ENCODE measurements at places on chromosomes 6 and 20. TPM values are rescaled to one million over a fixed set of nuclear protein-coding genes. Genes with fewer than 3 reads are reported as not detected.

B3GAT2 gene
- not detected for total RNA-seq

GRCh38 chr20:23362392-23363256 is 642 bp downstream of the GZF1 start:
- peaks cover 41% of the 10 kb centered on the region for H3K4me1 ChIP-seq
- H3K27ac ChIP-seq, result peak overlapping the region; percentile 95
- no peak for DNase-seq
- H3K36me3 ChIP-seq, result peaks cover 8% of the 10 kb centered on the region
- H3K27me3 ChIP-seq, result no peaks in the 10 kb centered on the region
- peak overlapping the region; percentile 94 for H3K4me3 ChIP-seq

- H3K27ac ChIP-seq, result no peak overlapping the region
- DNase-seq, result no peak
- H3K4me1 ChIP-seq, result peaks cover 3% of the 10 kb centered on the region
- H3K36me3 ChIP-seq, result peaks cover 2% of the 10 kb centered on the region
- no peaks in the 10 kb centered on the region for H3K27me3 ChIP-seq
These were observed 71.6 kb downstream of the SH3BGRL2 start for GRCh38 chr6:79702691-79703090.

HLA-DOB gene
- 6.6 TPM for total RNA-seq

TGM3 gene
- total RNA-seq, result not detected

- H3K27me3 ChIP-seq, result peaks cover 31% of the 10 kb centered on the region
- no peak overlapping the region for H3K4me3 ChIP-seq
- no peak for DNase-seq
- H3K4me1 ChIP-seq, result peaks cover 5% of the 10 kb centered on the region
- no peaks in the 10 kb centered on the region for H3K36me3 ChIP-seq
These were observed 25.4 kb upstream of the BHLHE23 start for GRCh38 chr20:63032026-63032800.

GRCh38 chr6:133707456-133707855 is 181.5 kb upstream of the TCF21 start:
- H3K36me3 ChIP-seq, result no peaks in the 10 kb centered on the region
- no peak overlapping the region for H3K27ac ChIP-seq
- H3K27me3 ChIP-seq, result peaks cover under 1% of the 10 kb centered on the region
- H3K4me3 ChIP-seq, result no peak overlapping the region
- peaks cover 7% of the 10 kb centered on the region for H3K4me1 ChIP-seq

- H3K4me3 ChIP-seq, result no peak overlapping the region
- DNase-seq, result no peak
- peaks cover 36% of the 10 kb centered on the region for H3K4me1 ChIP-seq
- H3K27me3 ChIP-seq, result no peaks in the 10 kb centered on the region
- H3K36me3 ChIP-seq, result peaks cover 7% of the 10 kb centered on the region
These were observed 366.5 kb downstream of the ESR1 start for GRCh38 chr6:152173957-152174356.

DNA sequence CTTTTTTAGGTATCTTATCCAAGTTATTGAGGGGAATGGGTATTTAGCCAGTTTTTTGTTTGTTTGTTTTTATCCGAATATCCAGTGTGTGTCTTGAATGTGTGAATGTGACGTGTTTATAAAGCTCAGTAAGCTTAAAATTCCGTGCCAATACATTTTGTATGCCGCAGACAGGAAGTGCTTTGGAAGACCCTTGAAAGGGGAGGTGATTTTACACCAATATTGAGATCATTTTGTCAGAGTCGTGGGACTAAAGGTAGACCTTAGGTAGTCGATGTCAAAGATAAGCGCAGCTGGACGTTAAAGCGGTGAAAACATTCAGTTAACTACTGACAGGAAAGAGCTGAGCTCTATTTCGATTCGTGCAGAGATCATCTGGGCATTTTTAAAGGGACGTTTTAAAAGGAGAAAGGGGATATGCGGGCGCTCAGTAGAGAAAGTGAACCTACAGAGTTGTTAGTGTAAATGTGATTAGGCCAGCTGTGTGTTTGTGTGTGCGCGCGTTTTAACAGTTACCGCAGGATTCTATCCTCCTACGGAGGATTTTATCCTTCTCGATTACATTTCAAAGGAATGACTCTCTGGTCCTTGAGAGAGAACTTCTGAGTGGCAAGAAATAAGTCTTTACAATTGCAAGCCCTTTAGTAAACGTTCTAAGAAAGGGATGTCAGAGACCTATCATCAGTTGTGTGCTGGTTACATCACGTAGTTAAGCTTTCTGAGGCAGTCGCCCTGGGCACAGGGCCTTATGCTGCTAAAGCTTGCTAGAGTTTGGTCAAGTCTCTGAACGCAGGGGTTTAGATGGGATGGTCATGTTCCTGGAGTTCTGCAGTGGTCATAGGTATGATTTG is 625 bp upstream of the ECHDC1 start:
- no peak for DNase-seq
- no peaks in the 10 kb centered on the region for H3K27me3 ChIP-seq
- no peak overlapping the region for H3K27ac ChIP-seq
- no peak overlapping the region for H3K4me3 ChIP-seq

DNA sequence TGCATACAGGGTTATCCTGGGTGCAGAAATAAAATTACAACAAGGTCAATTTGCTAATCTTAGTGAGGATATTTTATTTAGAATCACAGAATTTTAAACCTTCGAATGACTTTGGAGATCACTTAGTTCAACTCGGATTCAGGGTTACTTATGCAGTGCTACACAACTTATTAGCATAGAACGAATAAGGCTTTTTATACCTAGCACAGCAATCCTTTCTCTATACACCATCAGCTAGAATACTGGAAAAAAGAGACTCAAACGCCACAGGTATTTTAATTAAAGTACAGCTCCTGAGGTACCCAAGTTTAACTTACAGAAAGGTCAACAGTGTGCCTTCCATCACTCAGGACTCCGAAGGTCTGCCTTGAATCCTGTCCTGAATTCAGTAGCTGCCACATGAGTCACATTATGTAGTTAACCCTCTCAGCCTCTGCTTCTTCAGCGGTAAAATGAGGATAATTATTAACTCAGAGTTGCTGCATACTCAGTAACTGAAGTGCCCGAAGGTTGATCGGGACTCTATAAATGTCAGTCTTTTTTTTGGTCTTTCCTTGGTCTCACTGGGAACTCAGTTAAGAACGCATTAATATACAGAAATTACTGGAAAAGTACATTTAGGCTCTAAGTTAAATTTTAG is 6.0 kb upstream of the QKI start:
- no peak overlapping the region for H3K4me3 ChIP-seq
- no peaks in the 10 kb centered on the region for H3K36me3 ChIP-seq
- peaks cover 22% of the 10 kb centered on the region for H3K4me1 ChIP-seq
- no peak overlapping the region for H3K27ac ChIP-seq

RCAN2 gene
- total RNA-seq, result not detected

GRCh38 chr6:6546318-6547109 is 42.0 kb upstream of the LY86 start:
- peak; percentile 12 for DNase-seq
- H3K36me3 ChIP-seq, result no peaks in the 10 kb centered on the region
- peak overlapping the region; percentile 83 for H3K4me3 ChIP-seq
- H3K27me3 ChIP-seq, result peaks cover 74% of the 10 kb centered on the region
- no peak overlapping the region for H3K27ac ChIP-seq

DNA sequence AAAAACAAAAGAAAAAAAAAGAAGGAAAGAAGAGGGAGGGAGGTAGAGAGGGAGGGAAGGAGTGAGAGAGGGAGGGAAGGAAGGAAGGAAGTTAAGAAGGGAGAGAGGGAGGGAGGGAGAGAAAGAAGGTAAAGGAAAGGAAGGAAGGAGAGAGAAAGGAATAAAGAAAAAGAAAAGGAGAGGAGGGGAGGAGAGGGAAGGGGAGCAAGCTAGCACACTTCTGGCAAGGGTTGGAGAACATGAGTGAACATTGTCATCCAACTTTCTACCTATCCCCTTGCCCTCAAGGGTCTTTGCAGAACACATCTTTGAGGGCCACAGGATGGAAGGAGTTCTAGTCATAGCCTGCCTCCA is 34.1 kb upstream of the IL17A start:
- H3K4me3 ChIP-seq, result no peak overlapping the region
- no peaks in the 10 kb centered on the region for H3K36me3 ChIP-seq
- no peak overlapping the region for H3K27ac ChIP-seq

- no peaks in the 10 kb centered on the region for H3K36me3 ChIP-seq
- no peaks in the 10 kb centered on the region for H3K27me3 ChIP-seq
- no peak for DNase-seq
- H3K4me1 ChIP-seq, result peaks cover 34% of the 10 kb centered on the region
- peak overlapping the region; percentile 66 for H3K27ac ChIP-seq
- no peak overlapping the region for H3K4me3 ChIP-seq
These were observed 113.6 kb downstream of the ARID1B start for GRCh38 chr6:156890627-156891314.

DNA sequence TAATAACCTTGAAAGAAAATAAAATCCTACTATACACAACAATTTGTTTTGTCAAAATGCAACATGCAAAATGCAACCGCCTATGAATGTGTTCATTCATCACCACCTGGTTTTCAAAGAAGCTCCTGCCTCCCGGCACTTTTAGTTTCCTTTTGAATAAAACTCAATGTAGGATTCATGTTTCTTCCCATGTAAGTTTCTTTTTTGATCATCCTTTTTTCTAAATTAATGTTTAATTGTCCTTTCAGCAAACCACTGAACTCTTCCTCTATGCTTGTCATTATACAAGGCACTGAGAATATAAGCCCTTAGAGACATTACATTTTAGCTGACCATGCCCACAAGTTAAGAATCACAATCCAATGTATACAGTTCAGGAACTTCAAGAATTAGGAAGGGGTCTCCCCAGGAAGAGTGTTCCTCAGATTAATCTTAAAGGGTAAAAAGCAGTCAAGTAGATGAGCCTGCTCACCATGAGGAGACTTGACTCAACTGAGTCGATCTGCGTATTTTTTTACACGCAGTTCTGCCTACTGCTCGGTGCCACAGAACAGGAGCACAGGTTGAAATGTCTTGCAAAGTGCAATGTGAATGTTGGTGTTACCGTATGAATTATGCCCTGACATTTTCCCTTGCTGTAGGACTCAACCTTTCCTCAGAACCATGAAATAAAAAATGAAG is 7.2 kb upstream of the THEMIS start:
- peak overlapping the region; percentile 91 for H3K4me3 ChIP-seq
- peaks cover 4% of the 10 kb centered on the region for H3K36me3 ChIP-seq
- peak; percentile 15 for DNase-seq
- no peaks in the 10 kb centered on the region for H3K27me3 ChIP-seq

DNA sequence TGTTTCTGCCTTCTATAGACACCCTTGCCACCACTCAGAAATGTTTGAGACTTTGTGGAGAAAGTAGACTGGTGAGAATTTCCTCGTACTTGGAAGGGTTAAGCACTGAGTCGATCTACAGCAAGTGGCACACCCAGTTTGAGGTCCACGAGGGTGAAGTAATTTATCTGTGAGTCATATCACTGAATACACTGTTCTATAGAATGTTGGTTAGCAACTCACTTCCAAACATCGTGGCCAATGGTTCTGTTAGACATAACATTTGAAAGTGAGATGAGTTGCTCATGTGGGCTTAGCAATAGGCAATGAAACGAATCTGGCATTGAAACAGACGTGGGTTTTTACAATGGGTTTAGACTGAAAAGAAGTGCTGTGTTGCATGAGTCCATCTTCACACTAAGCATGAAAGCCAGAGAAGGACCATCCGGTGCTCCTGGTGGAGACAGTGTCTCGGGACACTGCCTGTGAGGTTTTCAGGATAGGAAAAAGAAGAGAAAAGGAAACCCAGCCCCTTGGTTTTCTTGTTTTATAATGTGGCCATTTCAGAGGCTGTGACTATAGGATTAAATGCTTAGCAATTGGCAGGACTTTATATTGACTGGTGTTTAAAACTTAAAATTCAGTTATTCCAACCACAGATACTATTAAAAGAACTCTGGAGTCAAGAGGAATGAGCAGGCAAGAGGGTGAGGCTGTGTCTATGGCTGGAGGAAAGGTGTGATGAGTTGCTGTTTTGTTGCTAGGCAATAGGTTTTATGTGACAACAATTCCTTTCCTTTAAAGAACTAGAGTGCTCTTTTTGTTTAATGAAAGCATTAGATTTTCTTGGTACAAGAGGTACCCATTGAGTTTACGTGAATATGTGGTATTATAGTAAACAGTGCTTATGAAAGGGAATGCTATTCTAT is 31.0 kb upstream of the EZR start:
- H3K4me1 ChIP-seq, result peaks cover 31% of the 10 kb centered on the region
- peak overlapping the region; percentile 81 for H3K4me3 ChIP-seq
- H3K27me3 ChIP-seq, result no peaks in the 10 kb centered on the region
- H3K27ac ChIP-seq, result no peak overlapping the region

- H3K4me1 ChIP-seq, result peaks cover 5% of the 10 kb centered on the region
- no peak overlapping the region for H3K4me3 ChIP-seq
- no peak overlapping the region for H3K27ac ChIP-seq
- no peaks in the 10 kb centered on the region for H3K36me3 ChIP-seq
- H3K27me3 ChIP-seq, result peaks cover 8% of the 10 kb centered on the region
- no peak for DNase-seq
These were observed 130.8 kb downstream of the SOBP start for GRCh38 chr6:107620732-107621131.

DNA sequence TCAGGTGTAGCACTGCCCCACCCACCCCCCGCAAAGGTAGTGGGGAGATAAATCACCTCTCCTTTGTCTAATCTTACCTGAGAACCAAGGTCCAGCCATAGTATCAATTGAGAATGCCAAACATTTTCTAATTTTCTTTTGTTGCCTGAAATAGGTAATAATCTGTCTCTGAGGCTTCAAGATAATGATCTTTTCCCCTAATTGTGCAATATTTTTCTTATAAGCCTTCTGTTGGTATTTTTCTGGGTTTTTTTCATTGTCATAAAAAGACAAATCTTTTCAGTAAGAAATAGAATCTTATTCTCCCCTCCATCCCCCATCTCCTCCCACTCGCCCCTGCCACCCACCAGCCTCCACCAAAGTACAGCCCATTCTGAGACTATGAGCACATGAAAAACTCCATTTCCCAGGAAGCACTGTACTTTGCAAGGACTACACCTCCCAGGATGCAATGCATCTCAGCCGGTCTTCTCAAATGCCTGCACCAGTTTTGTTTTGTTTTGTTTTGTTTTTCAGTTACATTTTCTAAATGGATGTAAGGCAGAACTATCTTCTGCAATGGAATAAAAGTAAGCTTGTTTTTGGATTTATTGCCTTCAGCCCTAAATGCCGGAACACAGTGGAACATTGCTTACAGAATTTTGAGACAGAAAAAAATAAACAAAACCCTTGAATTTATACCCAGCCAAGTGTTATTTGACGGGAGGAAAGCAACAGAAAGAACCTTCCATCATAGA is 268.0 kb downstream of the TFAP2A start:
- H3K27me3 ChIP-seq, result peaks cover 19% of the 10 kb centered on the region
- H3K36me3 ChIP-seq, result no peaks in the 10 kb centered on the region
- H3K27ac ChIP-seq, result no peak overlapping the region
- peaks cover 3% of the 10 kb centered on the region for H3K4me1 ChIP-seq

BPIFB2 gene
- total RNA-seq, result not detected

- H3K27me3 ChIP-seq, result peaks cover 66% of the 10 kb centered on the region
- peak within 1 kb of the TSS; percentile 49 for H3K4me3 ChIP-seq
- DNase-seq, result peak; percentile 48
- H3K4me1 ChIP-seq, result peaks cover 9% of the 10 kb centered on the region
- H3K36me3 ChIP-seq, result peaks cover 16% of the 10 kb centered on the region
These were observed at the start of gene ANKRD60 for GRCh38 chr20:58228484-58229197. TSS of gene ANKRD60 (minus strand) at chr20:58228653. CDS start at chr20:58228653, 0 bp downstream.

DNA sequence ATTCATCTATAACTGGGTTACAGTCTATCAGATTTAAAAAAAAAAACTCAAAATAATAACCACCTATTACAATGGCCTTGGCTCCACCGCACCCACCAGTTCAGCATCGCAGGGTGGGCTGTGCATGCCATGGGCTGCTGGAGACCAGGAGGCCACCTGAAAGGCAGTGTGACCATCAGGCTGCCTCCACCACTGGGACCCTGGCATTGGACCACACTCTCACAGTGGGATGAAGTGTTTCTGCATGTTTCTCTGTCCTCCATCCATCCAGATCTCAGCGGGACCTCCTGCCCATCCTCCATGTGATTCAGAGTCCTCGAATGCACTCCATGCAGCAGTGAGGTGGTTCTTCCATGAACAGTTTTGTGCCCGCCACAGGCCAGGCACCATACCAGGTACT is 206.1 kb upstream of the CST7 start:
- no peak for DNase-seq
- H3K4me3 ChIP-seq, result no peak overlapping the region
- peaks cover 7% of the 10 kb centered on the region for H3K4me1 ChIP-seq

MUC22 gene
- not detected for total RNA-seq

MANEA gene
- 3.5 TPM for total RNA-seq
